ENCODE measurements at places on chromosomes 16 and 17.
A peak's percentile ranks its signal among the peaks of the same experiment; 100 is the strongest.

DNA sequence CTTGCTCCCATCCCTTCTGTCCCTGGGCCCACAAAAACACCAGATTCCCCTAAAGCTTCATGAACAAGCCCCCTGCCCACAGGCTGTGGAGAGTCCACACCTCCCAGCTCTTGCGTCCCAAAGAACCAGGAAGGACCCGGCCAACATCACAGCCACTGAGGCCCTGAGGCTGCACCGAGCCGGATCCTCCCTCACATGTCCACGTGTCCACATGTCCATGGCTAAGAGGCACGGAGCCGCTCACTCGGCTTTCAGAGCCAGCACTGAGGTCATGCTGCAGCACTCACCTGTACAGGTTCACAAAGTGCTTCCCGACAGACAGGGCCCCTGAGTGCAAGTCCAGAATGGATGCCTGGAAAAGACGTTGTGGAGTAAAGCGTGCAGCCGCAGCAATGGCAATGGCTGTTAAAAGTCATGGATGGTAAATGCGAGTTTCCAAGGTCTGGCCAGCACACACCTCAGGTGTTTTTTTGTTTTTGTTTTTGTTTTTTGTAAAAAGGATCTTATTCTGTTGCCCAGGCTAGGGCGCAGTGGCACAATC lies 11.9 kb upstream of the HEXD start:
- no peak for DNase-seq

DNA sequence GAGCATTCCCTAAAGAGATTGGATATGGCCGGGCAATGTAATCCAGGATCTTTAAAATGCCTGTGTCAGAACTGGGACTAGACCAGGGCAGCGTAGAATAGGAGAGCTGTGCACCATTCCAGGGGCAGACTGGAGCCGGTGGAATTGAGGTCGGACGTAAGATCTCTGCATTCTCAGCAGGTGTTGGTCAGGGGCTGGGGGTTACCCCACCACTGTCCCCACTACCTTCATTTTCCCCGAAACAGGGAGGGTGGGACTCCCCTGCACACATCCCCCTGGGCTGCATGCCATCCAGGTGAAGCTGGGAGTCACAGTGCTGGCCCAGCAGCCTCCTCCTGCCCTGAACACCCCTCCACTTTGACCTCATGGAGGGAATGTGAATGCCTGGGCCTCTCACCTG lies 17.8 kb downstream of the OSBPL7 start:
- DNase-seq = no peak

GRCh38 chr17:2705888-2706795 lies 5.4 kb downstream of the CLUH start:
- no peak for DNase-seq

DNA sequence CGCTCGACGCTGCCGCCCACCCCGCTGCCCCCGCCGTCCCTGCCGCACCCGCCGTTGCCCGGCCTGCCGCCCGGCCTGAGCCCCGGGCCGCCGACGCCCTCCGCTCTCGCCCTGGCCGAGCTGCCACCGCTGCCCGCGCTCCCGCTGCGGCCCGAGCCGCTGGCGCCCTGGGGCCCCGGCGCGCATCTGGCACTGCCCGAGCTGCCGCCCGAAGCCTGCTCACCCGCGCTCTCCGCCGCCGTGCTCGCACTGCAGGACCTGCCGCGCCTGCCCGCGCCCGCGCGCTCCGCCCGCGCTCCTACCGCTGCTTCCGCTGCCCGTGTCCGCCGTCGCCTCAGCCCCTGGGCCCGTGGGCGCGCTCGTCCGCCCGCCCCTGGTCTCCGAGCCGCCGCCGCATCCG lies 8.4 kb upstream of the CLDN9 start:
- no peak for DNase-seq

DNA sequence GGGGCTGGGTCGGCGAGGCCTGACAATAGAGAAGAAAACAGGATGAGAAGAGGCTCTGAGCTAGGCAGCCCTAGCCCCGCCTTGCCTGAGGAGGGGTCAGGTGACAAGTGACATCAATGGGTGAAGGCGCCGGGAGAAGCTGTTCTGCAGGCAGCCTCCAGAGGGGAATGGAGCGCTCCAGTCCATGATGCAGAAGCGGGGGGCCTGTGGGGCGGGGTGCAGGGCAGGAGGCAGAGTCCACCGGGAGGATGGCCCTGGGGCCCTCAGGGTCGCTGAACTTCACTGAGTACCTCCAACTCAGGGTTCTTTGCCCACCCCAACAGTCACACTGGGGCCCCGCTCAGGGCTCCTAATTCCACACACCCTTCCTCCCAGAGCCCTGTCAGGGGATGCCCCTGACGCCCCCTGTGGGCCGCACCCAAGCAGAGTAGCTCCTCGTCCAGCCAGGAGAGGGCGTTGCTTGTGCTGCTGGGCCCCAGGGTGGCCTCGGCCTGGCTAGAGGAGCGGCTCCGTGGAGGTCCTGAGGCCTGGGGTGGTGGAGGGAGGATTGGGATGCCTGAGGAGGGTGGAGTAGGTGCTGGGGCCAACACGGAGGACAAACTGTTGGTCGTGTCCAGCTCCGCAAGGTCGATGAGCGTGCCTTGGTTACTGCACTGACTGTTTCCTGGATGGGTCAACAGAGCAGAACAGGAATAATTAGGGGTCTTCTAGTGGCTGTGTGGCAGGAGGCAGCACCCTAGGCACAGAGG lies 20.8 kb downstream of the GGA3 start:
- peak; percentile 33 for DNase-seq

GRCh38 chr16:67773099-67773498 lies 33.3 kb downstream of the RANBP10 start:
- no peak for DNase-seq

DNA sequence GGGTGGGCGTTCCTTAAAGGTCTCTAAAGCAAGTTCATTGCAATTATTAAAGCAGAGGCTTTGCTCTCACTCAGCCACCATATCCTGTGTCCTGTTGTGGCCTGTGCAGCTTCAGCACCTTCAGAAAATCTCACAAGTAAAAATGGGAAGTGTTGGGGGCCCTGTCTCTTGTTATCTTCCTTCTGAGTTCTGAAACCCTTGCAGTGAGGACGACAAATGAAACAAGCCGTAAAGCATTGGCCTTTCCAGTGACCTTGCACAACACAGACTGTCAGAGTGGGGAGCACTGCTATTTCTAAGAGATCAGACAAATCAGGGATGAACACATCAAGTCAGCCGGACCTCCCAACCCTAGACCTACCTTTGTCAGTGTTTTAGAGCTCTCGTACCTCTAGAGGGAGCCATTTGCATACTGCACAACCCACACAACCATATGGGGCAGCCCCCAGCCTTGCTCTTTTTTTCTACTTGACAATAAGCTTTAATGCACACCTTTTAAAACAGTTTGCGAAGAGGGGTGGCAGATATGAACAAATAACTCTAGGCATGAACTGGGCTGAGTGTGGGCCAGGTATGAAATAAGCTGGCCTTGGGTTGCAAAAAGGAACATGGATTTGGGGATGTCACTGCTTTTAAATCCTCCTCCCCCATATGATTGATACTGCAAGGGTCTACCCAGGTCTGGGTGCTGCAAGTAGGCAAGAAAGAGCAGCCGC lies 89.8 kb downstream of the KATNIP start:
- no peak for DNase-seq

DNA sequence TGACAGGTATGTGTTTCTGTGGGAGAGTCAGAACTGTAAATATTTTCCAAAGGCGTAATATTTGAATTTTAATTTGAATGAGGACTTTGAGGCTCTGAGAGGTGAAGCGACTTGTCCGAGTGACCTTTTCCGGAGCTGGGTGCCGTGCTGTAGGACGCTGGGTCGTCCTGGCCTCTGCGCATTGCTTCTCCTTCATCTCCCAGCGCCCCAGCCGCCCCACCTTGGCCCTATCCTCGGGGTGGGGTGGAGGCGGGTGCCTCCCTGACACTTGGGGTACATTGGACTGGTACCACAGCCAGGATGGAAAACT lies 147.8 kb downstream of the SPECC1 start:
- no peak for DNase-seq

GRCh38 chr17:5050278-5050677 lies 15.1 kb upstream of the SLC52A1 start:
- no peak for DNase-seq

DNA sequence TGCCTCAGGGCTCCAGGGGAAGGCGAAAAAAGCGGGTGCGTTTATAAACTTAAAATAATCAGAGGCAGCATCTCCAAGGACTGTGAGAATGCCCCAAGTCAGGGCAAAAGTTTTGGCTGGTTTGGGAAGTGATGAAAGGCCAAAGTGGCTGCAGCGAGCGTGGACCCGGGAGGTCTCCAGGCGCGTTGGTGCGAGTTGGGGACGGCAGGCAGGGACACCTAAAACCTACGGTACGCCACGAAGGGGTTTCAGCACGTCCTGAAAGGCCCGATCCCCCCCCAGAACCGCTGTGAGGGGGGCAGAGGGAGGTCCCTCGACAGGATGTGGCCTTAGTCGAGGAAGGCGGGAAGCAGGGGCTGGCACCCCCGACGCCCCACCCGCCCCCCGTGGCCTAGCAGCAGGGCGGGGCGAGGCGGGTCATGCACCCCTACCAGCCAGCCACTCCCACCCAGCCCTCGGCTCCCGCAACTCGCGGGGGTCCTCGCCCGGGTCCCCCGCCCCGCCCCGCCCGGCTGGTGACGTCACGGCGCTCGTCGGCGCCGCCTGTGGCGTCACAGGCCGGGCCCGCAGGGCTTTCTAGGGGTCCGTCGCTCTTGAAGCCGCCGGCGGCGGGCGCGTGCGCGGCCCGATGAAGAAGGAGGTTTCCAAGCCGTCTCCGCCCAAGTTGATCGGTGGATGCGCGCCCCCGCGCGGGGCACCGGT lies at the start of gene MYCBPAP:
MYCBPAP (plus strand) TSS at position 569 of the 702 bp plus-strand sequence. CDS start 236 bp downstream, outside the sequence.
- no peak for DNase-seq

- no peak for DNase-seq
Measured at GRCh38 chr16:50864386-50864785, 122.5 kb downstream of the CYLD start.

DNA sequence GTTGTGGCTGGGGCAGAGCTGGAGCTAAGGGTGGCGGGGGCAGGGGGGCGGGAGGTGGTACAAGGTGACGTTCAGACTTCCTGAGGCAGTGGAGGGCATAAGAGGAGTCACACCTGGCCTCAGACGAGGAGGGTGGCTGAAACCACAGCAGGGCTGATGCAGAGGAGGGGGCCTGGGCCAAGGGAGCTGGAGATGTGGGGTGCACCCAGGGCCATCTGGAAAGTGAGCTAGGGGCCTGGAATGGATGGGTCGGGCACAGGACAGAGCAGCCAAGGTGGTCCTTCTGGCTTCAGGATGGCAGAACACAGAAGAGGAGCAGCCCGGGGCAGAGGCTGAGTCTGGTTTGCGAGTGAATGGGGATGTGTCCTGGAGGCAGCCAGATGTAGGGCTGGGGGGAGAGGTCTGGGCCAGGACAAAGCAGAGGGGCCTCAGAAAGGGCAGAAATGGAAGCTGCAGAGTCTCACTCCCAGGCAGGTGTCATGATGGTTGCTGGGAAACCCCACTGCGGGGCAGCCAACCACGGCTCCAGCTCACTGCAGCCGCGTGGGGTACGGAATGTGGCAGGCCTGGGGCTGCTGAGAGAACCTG lies 57.6 kb downstream of the PRMT7 start:
- no peak for DNase-seq

- no peak for DNase-seq
Measured at GRCh38 chr16:88841521-88842307, 15.0 kb downstream of the GALNS start.

DNA sequence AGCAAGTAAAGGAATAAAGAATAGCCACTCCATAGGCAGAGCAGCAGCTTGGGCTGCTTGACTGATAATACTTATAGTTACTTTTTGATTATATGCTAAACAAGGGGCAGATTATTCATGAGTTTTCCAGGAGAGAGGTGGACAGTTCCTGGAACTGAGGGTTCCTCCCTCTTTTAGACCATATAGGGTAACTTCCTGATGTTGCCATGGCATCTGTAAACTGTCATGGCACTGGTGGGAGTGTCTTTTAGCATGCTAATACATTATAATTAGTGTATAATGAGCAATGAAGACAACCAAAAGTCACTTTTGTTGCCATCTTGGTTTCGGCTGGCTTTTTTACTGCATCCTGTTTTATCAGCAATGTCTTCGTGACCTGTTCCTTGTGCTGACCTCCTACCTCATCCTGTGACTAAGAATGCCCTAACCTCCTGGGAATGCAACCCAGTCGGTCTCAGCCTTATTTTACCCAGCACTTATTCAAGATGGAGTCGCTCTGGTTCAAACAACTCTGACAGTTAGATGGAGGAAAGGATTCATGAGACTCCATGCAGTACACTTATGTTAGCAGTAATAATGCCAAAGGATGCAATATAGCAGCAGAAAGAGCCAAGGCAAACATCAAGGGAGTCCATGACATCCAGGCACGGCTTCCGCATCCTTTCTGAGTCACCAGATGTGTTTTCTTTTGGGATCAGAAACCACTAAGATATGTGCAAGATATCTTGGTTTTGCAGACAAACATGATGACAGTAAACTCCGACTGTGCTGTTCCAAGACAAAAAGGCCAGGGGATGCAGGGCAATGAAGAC lies 55.8 kb upstream of the B4GALNT2 start:
- no peak for DNase-seq

GRCh38 chr17:9929871-9930270 lies 24.8 kb upstream of the RCVRN start:
- no peak for DNase-seq

DNA sequence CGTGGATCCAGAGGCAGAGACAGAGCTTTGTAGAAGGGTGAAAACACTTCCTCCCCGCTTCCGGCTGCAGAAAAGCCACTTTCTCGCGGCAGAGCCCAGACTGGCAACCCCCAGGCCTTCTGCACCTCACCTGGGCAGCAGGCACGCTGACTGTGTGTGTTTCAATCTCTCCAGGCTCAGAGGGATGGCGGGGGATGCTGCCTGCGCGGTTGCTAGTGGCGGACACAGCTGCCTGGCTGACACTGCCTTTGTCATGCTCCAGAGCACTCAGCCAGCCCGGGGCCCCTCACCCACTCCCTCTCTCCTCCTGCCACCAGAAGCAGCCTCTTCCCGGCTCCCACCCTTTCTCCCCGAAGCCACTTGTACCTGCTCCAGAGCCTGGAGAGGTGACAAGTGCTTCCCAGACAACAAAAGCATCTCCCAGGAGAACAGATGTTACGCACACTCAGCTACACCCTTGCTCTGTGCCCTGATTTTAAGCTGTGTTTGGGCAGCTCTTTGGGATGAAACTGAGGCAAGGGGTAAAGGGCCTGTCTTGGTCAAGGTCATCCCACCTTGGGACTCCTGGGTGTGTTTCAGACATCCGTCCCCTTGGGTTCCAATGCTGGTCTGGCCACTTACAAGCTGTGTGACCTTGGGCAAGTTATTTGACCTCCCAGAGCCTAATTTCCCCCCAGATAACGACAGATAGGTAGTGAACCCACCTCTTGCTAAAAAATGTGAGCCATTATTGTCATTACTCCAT lies 9.2 kb upstream of the GLIS2 start:
- DNase-seq = no peak

GRCh38 chr16:14485121-14485551 lies 144.9 kb downstream of the PARN start:
- no peak for DNase-seq

- no peak for DNase-seq
Measured at GRCh38 chr17:77379832-77380231, 239.1 kb downstream of the SEC14L1 start.

DNA sequence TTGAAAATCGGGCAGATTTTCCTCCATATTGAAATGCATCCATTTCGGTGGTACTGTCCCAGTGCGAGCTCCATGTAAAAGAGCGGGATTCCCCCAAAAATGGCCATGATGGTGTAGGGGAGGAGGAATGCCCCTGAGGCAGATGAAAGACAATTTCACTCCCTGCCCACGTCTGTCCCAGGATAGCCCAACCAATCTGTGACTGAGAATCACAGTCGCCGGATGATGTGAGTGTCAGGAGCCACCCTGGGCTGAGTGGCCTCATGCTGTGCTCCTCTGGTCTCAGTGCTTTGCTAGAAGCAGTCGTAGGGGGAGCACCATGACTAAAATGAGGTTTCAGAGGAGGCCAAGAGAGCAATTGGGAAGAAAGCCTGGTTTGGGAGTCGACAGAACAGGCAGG lies 16.7 kb downstream of the SLC6A4 start:
- DNase-seq = no peak
